ENCODE measurements at places on chromosomes 11 and 22.

GRCh38 chr22:47045691-47046410, 283.4 kb downstream of the TBC1D22A start:
- no peak for DNase-seq

DNA sequence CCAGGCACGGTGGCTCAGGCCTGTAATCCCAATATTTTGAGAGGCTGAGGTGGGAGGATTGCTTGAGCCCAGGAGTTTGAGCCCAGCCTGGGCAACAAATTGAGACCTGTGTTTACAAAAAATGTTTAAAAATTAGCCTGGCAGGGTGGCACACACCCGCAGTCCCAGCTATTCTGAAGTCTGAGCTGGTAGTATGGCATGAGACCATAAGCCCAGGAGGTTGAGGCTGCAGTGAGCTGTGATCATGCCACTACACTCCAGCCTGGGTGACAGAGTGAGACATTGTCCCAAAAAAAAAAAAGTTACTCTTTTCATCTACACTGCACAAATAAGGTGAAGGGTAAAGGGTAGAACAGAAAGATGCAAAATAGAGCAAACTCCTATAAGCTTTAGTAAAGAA, 22.3 kb upstream of the PPP2R1B start:
- no peak for DNase-seq

GRCh38 chr11:924406-925157, 1.1 kb upstream of the AP2A2 start:
- no peak for DNase-seq

GRCh38 chr22:44648821-44649565, 53.0 kb upstream of the PRR5 start:
- DNase-seq = no peak

- DNase-seq = peak; percentile 12
Observed at GRCh38 chr11:119709638-119710346, 19.2 kb downstream of the NECTIN1 start.

GRCh38 chr22:33337524-33337923, 279.3 kb upstream of the SYN3 start:
- DNase-seq = no peak

GRCh38 chr22:47549741-47550340, 787.4 kb downstream of the TBC1D22A start:
- DNase-seq = no peak

- DNase-seq = no peak
Observed at GRCh38 chr11:10387206-10388083, 67.6 kb upstream of the AMPD3 start.

DNA sequence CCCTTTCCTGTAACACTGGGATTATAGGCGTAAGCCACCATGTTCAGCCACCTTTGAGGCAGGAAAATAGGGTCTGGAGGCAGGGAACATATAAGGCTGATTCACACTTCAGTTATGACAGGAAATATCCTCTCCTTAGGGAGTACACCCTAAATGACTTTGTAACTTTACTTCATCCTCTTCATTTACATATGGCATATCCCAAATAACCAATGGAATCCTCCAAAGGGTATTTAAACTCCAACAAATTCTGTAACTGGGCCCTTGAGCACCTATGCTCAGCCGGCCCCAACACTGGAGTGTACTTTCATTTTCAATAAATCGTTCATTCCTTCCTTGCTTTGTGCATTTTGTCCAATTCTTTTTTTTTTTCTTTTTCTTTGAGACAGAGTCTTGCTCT, 1.6 kb upstream of the KAT5 start:
- no peak for DNase-seq

DNA sequence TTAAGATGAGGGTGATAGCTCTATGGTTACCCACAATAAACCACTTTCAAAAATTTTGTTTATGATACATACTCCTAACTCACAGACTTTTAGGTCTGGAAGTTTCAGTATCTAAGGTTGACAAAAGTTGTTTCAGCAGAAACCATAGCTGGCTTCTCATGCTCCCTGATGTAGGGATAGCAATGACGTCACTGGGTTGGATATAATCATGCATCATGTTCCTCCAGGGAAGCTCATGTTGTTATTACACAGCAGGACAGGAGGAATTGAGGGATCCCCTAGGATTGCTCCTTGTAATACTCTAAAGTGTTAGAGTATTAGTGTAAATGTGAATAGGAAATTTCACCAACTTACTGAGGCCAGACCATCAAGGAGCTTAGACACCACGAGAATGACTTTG, 23.6 kb downstream of the APOL3 start:
- DNase-seq = no peak

- no peak for DNase-seq
Observed at GRCh38 chr11:95003716-95004115, 21.3 kb upstream of the KDM4E start.

DNA sequence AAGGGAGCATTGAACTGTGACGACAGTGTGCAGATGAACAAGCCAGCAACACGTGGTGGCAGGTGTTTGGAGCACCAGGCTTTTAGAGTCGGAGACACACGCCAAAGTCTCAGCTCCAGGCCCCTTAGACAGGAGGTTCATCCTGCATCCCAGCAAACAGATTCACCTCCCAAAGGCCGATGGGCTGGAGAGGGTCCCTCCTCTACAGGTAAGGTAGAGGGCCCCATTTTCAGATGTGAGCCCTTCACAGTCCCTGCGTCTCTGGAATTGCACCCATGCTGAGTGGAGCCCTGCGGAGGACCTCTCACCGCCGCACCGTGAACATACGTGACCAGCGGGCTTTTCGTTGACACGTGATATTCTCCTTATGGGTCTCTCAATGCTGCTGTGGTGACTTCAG, 109.0 kb upstream of the B3GAT1 start:
- DNase-seq = no peak
